ENCODE measurements at places on chromosomes 3 and 15.

DNA sequence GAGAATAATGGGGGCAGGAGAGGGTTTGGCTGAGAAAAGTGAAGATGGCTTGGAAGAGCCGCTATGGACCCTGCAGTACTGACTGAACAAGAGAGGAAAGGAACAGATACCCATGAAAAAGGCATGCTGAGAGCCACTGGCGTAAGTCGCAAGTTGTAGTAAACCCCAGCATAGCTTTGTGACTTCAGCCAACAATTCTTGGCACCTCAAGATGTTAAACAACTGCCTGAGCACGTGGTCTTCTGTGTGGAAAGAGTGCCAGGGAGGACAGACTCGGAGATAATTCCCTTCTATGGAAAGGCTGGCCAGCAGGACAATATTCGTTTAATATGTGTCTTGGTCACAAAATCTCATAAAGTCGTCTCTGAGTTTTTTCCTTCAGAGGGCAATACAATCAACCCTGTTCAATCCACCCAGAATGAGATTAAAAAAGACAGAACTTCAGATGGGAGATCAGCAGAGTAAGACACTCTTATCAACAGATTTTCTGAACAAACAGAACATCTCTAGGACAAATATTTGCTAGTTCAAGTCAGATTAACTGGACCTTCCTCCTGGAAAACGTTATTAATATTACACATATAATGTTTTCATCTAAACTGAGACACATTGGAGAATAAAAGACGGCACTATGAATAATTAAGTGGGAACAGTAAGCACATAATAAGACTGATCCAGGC is 49.2 kb downstream of the NEK10 start:
- DNase-seq = no peak

DNA sequence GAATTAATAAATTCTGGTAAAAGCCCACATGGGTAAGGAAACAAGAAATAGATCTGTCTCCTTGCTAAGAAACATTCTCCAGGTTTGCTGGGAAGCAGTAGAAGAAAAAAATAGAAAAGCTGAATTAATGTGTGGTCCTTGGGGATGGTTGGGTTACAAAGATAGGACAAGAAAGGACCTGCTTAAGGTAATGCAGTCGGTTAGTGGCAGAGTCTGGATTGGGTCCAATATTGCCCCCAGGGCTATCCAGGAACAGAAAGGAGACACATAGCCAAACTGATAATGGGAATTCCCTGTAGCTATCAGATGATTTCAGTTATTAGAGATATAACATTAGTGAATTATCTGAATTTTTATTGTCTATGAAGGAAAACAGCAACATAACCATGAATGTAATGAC is 584.3 kb downstream of the ROBO1 start:
- no peak for DNase-seq

GRCh38 chr3:185270956-185271332 is 17.1 kb upstream of the EHHADH start:
- DNase-seq = no peak

GRCh38 chr15:86872782-86873181 is 793.1 kb downstream of the AGBL1 start:
- no peak for DNase-seq

DNA sequence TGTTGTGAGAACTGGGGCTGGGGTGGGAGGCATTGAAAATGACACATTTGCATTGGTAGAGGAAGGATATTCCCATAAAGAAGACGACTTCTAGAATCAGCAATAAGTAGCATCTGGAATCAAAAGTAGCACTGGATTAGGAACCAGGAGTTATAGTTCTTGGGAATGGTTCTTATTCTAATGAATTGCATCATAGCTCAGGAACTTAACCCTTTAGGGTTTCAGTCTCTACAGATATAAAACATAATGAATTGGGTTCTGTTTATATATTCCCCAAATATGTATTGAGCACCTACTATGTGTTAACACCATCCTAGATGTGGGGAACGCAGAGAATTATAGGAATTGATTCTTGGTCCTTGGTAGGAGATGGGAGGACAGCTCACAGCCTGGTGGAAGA is 16.3 kb upstream of the SNRK start:
- DNase-seq = no peak

DNA sequence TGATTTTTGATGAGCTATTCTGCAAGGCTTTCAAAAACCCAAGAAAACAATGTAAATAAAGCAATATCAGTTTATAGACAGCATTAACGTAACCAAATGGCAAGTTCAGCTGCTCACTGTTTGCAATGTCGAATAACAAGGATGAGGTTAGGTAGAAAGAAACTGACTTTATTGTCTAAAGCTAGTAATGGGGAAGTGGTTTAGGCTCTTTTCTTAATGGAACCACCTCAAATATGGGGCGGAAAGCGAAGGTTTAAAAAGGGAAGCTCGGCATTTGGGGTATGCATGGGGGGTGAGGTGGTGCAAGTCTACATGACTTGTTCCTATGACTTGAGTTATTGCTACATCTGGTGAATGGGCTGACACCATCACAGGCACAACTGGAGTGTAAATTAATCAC is 1060.2 kb downstream of the NSUN3 start:
- DNase-seq = no peak

DNA sequence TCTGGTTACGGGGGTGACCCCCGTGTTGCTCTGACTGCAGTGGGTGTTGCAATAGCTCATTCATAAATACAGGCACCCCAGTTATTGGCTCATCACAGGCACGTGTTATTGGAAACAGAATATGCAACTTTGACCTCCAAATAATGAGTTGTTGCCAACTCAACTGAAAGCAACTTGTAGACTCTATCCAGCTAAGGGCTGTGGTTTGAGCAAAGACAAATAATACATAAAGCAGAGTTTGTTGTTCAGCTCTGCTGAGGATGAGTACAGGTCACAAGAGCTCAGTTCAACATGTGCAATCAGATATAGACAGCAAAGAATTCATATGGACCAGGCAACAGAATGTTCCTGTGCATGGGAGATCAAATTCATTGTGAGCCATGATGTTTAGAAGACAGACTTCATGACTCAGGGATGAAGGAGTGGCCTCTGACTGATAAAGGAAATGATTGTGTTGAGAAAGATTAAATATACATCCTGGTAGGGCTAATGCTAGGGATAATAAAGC is 87.6 kb upstream of the LRIG1 start:
- no peak for DNase-seq

DNA sequence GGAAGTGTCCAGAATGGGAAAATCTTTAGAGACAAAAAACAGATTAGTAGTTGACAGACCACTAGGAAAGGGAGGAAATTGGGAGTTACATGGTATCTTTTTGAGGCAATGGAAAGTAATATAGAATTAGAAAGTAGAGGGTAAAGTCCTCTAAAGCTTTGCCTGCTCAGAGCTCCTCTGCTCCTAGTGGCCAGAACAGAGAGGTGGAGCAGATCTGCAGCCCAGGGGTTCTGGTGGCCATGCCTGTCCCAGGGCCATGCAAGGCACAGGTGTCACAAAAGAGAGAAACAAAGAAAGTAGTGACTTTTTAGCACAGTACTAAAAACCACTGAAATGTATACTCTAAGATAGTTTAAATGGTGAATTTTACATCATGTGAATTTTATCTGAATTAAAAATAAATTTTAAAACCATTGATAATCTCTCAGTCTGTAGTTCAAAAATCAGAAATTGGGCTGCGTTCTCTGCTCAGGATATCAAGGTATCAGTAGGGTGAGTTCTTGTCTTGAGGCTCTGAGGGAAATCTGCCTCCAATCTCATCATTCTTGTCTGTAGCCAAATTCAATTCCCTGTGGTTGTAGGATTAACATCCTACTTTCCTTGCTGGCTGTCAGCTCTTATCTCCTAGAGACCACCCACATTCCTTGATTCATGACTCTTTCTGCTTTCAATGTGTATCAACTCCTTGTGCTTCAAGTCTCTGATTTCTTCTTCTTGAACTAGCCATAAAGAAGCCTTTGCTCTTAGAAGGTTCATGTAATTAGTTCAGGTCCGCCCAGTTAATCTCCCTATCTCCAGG is 23.6 kb downstream of the PYGO1 start:
- DNase-seq = no peak

DNA sequence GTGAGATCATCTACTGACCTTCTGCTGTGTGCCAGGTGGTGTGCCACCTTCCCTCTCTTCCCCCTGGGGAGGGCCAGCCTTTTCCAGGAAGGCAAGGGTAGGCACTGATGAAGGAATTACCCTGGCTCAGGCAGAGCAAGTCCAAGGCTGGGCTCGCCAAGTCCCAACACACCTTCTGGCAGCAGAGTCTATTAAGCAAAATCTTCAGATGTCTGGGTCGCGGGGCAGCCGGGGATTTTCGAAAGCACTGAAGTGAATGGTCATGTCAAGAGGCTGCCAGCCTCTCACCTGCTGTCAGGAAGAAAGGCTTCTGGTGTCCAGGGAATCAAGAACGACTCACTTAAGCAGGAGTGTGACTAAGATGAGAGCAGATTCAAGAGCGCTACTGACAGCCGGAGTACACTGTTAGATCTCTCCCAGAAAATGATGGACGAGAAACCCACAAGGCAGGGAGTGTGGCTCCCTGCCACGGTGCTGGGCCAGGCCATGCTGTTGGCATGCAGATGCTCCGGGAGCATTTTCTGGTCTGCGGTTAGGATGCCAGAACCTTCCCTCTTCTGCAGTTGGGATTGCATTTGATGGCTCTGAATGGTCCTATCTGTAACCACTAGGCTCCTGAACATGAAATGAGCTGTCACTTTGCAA is 479.8 kb downstream of the SHQ1 start:
- DNase-seq = no peak

GRCh38 chr15:82298520-82298919 is 35.9 kb downstream of the SAXO2 start:
- no peak for DNase-seq

GRCh38 chr3:133834621-133835417 is 29.2 kb downstream of the SRPRB start:
- no peak for DNase-seq

- no peak for DNase-seq
Measured at GRCh38 chr3:156469456-156469855, 85.5 kb downstream of the SSR3 start.

DNA sequence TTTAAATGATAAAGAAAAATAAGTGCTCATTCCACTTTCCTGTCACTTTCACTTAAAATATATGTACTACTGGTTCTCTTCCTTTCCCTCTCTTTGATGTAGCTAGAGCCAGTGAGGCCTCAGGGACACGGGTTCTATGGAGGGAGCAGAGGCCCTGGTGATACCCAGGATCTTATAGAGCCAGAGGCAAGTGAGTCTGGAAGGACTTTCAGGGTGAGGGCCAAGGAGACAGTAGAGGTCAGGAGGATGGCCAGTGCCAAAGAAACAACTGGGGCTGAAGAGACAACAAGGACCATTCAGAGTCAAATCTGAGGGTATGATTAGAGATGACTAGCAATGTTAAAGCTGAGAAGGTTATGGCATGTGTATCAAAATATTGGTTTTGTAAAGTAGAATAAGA is 124.1 kb upstream of the GOLGA6L6 start:
- no peak for DNase-seq

DNA sequence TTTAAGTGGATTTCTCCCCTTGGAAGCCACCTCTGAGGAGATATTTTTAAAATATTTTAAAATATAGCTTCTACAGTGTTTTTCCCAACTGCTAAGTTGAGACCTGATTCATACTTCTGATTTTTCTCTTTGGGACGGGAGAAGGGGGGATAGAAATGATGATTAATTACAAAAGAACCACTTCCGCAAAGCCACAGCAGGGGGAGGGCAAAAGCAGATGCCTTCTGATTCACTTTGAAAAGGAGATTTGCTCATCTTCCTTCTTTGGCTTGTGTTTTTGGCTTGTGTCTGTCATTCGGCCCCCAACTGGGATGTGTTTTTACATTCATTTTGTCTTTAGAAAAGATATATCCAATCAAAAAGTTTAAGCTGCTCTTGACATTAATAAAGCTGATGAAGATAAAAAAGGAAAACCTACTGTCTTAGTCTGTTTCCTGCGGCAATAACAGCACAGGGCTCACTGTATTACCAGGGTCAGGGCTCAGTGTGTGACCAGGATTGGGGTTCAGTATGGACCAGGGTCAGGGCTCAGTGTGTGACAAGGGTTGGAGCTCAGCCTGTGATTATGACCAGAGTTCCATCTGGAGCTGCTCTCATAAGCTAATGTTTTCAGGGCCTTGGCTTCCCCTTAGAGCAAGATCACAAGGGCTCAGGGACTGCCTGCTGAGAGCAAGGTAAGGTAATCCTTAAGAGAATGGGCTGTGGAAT is 223.2 kb downstream of the MTHFS start:
- DNase-seq = no peak

- DNase-seq = no peak
Measured at GRCh38 chr3:157581371-157581770, 78.2 kb upstream of the VEPH1 start.

DNA sequence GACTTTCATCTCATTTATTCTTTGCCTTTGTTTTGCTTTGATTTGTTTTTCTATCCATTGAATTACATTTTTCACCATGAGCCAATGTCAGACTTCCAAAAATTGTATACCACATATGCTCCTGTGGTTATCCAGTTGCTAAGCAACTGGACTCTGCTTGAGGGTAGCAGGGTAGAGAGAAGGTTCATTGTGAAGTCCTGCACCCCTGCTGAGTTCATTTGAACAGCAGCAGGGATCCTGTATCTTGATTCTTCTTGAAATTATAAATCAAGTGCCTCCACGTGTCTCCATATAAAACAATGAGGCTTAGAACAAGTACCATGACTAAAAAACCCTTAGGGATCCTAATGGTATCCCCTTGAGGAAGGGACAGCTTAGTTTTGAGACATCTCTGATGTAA is 449.3 kb downstream of the ROBO2 start:
- DNase-seq = no peak

DNA sequence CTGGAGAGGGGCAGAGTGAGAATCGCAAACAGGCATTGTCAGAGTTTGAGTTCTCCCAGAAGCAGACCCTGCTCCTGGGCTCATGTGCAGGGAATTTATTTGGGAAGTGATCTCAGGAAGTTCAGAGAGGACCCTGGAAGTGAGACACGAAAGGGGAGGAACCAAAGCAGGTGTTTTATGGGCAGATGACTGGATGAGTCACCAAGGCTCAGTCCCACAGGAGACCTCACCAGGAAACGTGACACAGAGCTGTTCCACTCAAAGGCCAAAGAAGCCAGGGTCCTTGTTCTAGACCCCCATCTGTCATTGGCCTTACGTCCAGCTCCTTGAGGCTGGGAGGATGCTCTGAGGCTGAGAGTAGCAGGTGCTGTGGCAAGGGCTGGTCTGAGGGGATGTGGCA is 43.4 kb upstream of the SEC22A start:
- DNase-seq = no peak

- DNase-seq = no peak
Measured at GRCh38 chr15:77812664-77813063, 180.0 kb upstream of the LINGO1 start.

Data from NCI-H187 treated with DMSO at 0.1 percent for 48 hours (cell line).